Mesothelial cell of epicardium (in vitro differentiated cells): ENCODE measurements at places on chromosomes 3 and 15.

DNA sequence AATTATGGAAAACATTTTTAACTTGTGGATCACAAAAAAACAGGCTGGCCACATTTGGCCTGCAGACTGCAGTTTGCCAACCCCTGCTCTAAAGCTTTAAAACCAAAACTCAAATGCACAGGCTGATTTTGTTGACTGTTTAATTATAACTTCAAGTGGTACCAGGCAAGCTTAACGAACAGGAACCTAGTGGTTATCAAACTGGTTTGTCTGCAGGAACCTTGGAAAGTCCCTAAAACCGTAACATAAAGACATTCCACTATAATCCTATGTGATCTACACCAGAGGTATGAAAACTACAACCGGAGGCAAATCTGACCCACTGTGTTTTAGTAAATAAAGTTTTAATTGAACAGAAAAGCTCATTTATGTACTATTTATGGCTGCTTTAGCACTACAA, 52.4 kb downstream of the TBL1XR1 start:
- DNase-seq = no peak

GRCh38 chr15:53218666-53219580, 428.8 kb upstream of the ONECUT1 start:
- DNase-seq = no peak

- no peak for DNase-seq
Observed at GRCh38 chr3:50274371-50275104, 4.3 kb upstream of the LSMEM2 start.

- no peak for DNase-seq
Observed at GRCh38 chr3:134427400-134428111, 53.3 kb upstream of the AMOTL2 start.

GRCh38 chr3:11944052-11944673, 60.0 kb upstream of the SYN2 start:
- DNase-seq = no peak

DNA sequence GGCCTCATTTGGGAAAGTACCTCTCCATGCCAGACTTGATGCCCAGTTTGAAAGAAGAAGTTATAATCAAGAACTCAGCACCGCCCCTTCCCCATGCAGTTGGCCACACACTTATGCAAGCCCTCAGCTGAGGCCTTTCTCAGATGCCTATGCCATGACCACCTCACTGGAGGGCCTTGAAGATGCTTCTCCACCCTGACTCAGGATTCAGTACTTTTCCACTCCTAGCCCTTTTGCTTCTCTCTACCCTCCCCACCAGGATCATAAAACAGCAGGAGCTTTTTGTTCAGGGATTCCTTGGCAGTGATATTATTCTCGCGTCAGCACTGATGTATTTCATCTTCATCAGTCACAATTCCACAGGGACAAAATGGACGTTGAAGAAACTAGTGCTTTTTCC, 313.5 kb downstream of the PYDC2 start:
- DNase-seq = no peak

- no peak for DNase-seq
Observed at GRCh38 chr15:59255680-59256336, 49.2 kb downstream of the LDHAL6B start.

- no peak for DNase-seq
Observed at GRCh38 chr3:74353039-74353438, 261.4 kb downstream of the CNTN3 start.

GRCh38 chr15:62878070-62878469, 164.5 kb upstream of the TPM1 start:
- no peak for DNase-seq

- DNase-seq = no peak
Observed at GRCh38 chr15:81161851-81162250, 27.8 kb downstream of the CFAP161 start.

- no peak for DNase-seq
Observed at GRCh38 chr15:41396111-41396510, 6.2 kb downstream of the NDUFAF1 start.

- no peak for DNase-seq
Observed at GRCh38 chr3:158127250-158128219, 17.6 kb downstream of the RSRC1 start.

- DNase-seq = no peak
Observed at GRCh38 chr3:185648396-185648795, 62.3 kb downstream of the SENP2 start.

DNA sequence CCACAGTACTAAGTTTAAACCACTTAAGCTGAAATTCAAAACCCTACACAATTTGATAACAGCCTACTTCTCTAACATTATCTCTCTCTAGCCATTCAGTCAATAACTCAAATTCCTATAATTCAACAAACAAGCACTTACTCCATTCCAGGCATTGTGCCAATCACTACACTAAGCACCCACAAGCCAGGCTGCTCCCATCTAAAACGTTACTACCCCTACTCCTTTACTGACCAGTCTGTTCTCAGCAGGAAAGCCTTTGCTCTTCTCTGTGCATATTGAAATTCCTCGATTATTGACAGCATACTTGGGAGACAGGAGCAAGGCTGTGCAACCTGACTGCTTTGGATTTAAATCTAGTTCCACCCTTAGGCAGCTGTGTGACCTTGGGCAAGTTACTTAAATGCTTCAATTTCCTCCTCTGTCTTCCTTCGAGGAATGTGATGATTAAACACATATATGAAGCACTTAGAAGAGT, 177.2 kb upstream of the THBS1 start:
- no peak for DNase-seq

DNA sequence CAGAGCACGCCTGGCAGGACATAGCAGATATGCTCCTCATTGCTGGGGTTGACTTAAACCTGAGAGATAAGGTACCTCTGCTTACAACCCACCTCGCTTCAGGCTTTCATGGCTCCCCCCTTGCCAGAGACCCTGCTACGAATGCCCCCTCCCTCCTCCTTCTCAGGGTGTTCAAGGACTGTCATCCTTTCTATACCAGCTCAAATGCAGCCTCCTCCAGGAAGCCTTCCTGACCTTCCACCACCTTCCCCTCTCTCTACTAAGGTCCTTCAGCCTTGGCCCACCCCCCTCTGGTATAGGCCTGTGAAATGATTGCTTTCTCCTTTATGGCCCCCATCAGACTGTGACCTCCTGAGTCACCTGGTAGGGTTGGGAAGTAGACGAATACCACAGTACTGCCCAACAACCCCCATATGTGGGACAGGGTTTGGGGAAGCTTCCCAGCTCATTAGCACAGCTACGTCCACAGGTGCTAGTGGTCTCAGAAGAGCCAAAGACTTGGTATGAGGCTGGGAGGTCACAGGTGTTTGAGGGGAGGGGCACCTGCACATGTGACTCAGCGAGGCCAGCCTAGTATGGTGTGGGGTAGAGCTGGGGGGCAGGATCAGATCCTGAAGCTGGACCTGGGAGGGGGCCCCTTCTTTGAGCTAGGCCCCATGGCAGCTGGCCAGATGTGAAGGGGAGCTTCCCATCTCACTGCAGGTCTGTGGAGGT, 32.0 kb downstream of the ANKDD1A start:
- DNase-seq = peak; percentile 34

GRCh38 chr15:41949401-41950126, 22.8 kb downstream of the EHD4 start:
- no peak for DNase-seq

DNA sequence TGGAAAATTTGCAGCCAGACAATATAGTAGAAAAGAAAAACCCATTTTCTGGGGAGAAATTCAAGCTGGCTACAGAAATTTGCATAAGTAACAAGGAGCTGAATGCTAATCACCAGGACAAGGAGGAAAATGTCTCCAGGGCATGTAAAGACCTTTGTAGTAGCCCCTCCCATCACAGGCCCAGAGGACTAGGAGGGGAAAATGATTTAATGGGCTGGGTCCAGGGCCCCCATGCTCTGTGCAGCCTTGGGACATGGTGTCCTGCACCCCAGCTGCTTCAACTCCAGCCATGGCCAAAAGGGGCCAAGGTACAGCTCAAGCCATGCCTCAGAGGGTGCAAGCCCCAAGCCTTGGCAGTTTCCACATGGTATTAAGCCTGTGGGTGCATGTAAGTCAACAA, 197.6 kb upstream of the POU1F1 start:
- DNase-seq = no peak

DNA sequence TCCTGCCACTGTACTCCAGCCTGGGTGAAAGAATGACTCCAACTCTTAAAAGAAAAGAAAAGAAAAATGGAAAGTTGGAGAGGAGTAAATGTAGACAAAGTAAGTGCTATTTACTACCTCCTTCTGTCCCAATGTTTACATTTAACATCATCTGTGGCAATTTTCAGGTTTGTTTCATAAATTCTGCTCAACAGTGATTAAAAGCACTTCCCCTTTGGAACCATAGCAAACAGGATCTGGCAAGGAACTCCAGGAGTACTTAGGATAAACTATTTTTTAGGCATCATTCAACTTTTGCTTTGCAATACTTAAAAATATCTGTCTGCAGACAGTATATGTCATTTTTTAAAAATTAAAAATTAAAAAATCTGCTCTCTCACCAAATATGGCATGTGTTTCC, 5.5 kb upstream of the CX3CR1 start:
- DNase-seq = no peak

GRCh38 chr3:80391573-80391972, 623.8 kb upstream of the ROBO1 start:
- DNase-seq = no peak

- no peak for DNase-seq
Observed at GRCh38 chr15:72824112-72824511, 40.6 kb upstream of the ADPGK start.

- DNase-seq = no peak
Observed at GRCh38 chr3:17081520-17081919, 196.8 kb downstream of the PLCL2 start.

- no peak for DNase-seq
Observed at GRCh38 chr3:39468108-39468436, 592 bp downstream of the MOBP start.

GRCh38 chr15:52100807-52101442, 11.7 kb downstream of the BCL2L10 start:
- no peak for DNase-seq

DNA sequence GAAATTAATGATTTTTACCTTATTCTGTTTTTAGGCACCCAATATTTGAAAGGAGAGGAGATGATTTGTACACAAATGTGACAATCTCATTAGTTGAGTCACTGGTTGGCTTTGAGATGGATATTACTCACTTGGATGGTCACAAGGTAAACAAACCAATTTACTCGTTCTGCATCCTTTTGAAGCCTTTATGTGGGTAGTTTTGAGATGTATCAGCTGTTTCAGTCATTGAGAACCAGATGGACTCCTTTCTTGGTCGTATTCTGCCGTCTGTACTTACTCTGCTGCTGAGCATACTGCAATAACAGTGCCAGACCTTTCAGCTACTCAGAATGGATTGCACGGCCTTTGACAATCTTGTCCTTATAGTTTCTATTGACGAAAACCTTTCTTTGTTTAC, 13.3 kb downstream of the DNAJB11 start:
- no peak for DNase-seq

- DNase-seq = no peak
Observed at GRCh38 chr3:8581806-8582445, 62.7 kb downstream of the SSUH2 start.

- DNase-seq = no peak
Observed at GRCh38 chr15:27183201-27183600, 212.2 kb downstream of the GABRG3 start.

- peak; percentile 66 for DNase-seq
Observed at GRCh38 chr3:186099178-186099577, 9.7 kb downstream of the ETV5 start.

GRCh38 chr15:67506775-67507747, 13.9 kb upstream of the C15orf61 start:
- DNase-seq = no peak
